Upper lobe of left lung (tissue), 6 donors: ENCODE measurements at places on chromosomes 4 and X.

GRCh38 chrX:39480963-39481362 lies 616.8 kb downstream of the BCOR start:
- no peak for DNase-seq

- no peak for DNase-seq
Observed at GRCh38 chrX:38882894-38883626, 81.8 kb downstream of the MID1IP1 start.

DNA sequence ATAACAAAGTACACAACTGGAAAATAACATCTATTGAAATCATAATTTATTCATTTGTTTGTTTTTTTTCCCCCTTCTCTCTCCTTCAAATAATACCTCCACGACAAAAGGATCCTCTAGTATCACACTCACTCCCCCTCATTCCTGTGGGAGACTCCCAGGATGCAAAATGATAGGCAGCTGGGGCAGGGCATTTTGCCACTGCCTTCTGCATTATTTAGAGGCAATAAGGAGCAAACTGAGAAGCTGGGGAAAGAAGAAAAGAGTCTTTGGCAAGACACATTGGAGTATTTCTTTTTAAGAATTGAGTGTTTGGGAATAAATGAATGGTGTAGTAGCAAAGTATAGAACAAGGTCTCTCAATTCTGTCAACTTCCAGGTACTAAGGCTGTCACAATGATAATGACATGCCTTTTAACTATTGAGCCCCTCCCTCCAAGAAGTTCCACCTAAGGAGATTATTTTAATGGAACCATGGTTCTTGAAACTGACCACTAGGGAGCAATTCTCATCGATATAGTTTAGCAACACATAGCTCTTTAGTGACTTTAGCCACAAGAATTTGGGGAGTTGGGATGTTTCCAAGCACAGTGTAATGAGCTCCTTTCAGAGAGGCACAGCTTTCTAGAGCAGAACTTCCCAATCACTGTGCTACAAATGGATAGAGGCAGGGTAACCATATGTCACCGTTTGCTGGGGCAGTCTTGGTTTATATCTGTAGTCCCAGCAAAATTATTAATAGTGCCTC lies 303.3 kb downstream of the FRMPD4 start:
- no peak for DNase-seq

DNA sequence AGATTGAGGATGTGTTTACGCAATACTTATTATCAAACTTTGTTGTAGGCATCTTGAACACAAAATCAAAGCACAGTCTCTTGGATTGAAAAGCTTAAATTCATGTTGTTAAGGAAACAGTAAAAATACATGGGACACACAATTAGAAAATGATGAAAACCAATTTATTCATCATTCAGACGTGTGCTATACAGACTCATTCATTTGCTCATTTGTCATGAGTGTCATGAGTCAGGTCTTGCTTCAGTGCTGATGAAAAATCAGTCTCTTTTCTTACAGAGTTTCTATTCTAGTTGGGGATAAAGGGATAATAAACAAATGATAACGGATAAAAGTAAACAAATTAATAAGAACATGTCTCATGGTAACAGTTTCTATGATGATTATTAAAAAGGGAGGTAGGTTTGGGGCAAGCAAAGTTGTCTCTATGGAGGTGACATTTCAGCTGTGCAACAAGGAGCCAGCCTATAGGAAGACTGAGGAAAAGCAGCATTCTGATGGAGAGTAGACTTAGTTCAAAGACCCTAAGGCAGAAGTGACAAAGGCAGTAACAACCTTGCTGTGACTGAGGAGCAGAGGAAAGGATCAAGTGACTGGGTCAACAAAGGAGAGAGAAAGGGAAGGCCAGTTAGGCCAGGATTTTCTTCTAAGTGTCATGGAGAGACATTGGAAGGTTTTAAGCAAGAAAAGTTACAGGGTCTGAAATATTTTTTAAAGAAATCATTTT lies 224.0 kb upstream of the HHIP start:
- DNase-seq, result no peak

- DNase-seq, result no peak
Observed at GRCh38 chr4:188177997-188178675, 38.9 kb downstream of the TRIML1 start.

DNA sequence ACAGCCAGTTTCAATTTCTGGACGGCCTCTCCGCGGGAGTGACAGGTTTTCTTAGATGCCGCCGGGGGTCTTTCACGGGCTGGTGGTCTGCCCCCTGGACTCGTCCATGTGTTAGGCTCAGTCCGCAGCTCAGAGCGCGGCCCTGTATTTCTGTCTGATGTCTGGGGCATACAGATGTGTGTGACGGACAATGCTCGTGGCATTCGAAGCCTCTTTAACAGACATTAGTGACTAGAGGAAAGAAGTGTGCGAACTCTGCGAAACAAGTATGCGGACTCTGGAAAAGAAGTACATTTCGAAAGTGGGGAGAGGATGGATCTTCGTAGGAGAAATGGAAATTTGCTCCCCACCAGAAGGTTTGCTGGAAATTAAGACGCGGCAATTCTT lies 793 bp upstream of the DCUN1D4 start:
- no peak for DNase-seq

DNA sequence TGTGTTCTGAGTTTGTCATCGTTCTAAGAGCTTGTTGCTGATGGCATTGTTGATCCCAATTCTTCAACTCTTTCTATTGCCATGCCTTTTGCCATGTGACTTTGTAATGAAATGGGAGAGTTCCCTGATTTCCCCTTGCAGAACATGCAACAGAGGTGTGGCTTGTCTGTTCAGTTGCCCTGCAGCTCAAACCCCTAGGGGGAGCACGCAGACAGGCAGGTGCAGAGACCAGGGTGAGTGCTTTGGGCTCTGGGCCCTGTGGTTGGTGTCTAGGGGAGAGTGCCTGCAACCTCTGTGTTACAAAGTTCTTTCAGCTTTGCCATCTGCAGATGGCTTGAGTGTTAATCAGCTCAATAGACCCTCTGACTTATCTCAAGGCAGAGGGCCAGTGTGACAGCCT lies 332.7 kb downstream of the MID1IP1 start:
- DNase-seq, result no peak

GRCh38 chr4:152456609-152457008 lies 79.3 kb downstream of the FBXW7 start:
- no peak for DNase-seq

GRCh38 chrX:41474726-41475100 lies 27.6 kb downstream of the NYX start:
- no peak for DNase-seq

DNA sequence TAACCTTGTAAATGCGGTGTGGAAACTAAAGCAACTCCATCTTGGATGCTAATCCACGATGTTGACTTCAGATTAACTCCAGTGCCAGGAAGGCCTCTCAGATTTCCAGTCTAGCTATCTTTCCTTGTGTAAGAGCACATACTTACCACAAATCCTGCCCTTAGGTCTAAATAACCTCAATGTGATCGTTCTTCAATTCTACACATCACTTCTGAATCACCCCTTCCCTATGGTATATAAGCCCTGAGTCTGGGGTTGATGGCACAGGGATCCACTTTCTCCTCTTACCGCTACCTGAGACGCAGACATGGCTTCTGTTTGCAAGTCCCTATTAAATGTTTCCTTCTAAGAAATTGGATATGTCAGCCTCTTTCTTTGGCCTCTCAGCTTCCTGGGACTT lies 17.5 kb upstream of the ZNF41 start:
- DNase-seq, result no peak

DNA sequence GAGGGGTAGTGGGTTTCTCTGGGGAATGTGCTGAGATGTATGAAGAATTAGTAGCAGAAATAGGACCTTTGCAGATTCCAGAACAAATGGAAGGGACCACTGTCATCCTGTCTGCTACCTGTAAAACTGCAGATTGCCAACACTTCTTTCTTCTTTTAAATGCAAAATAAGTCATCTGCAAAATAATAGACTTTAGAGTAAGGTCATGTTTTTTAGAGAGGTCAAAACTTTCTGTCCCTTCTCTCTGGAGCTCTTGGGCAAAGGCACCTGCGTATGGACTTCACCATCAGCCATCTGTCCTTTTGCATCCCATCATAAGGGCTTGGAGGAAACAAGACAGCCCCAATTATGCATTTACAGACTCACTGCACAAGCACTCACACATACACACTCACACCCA lies 121.1 kb upstream of the PPARGC1A start:
- DNase-seq, result no peak

DNA sequence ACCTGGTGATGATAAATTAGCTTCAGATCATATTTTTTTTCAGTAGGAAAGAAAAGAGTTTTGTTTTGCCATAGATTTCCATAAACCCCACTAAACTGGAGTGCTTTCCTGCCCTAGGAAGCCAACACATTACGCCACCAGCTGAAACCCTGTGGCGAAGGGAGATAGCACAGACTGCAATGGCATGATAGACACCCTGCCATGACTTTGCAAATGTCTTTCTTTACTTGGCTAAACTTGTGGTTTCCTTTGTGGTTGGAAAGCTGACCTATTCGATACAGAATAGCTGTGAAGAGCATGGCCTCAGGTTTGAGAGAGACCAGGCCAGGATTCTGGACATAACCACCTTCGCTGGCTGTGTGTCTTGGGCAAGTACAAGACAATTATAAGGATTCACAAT lies 19.1 kb downstream of the MFAP3L start:
- no peak for DNase-seq

DNA sequence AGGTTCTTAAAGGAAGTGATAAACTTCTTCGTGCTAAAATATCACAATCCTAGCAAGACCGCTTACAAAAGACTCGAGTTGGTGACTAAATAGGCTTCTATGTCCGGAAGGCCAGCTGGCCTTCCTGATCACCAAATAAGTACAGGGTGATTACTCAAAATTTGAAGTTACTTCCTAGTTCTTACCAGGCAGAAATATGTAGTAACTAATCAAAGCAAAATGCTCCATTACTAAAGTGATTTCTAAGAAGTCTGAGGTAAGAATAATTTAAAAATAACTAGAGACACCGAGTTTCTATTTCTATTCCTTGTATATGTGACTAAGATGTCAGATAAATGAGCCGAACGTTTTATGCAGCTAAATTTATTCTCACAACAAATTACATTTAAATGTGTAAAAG lies 62.2 kb downstream of the NSUN7 start:
- DNase-seq, result peak; percentile 61

DNA sequence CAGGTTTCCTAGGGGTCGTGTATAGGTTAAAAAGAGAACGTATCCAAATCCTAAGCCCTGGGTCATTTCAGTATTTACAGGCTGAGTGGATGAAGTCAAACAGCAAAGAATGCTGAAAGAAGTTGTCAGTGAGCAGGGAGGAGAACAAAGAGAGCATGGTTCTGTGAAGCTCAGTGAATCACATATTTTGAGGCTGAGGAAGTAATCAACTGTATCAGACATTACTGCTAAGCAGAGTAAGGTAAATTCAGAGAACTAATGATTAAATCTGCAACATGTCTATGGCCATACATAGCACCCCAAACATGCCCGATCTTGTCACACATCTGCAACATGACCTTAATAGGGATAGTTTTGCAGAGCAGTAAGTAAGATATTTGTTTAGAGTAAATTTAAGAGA lies 1130.3 kb downstream of the RAPGEF2 start:
- DNase-seq, result no peak

- no peak for DNase-seq
Observed at GRCh38 chrX:69987691-69988090, 62.0 kb downstream of the AWAT2 start.

DNA sequence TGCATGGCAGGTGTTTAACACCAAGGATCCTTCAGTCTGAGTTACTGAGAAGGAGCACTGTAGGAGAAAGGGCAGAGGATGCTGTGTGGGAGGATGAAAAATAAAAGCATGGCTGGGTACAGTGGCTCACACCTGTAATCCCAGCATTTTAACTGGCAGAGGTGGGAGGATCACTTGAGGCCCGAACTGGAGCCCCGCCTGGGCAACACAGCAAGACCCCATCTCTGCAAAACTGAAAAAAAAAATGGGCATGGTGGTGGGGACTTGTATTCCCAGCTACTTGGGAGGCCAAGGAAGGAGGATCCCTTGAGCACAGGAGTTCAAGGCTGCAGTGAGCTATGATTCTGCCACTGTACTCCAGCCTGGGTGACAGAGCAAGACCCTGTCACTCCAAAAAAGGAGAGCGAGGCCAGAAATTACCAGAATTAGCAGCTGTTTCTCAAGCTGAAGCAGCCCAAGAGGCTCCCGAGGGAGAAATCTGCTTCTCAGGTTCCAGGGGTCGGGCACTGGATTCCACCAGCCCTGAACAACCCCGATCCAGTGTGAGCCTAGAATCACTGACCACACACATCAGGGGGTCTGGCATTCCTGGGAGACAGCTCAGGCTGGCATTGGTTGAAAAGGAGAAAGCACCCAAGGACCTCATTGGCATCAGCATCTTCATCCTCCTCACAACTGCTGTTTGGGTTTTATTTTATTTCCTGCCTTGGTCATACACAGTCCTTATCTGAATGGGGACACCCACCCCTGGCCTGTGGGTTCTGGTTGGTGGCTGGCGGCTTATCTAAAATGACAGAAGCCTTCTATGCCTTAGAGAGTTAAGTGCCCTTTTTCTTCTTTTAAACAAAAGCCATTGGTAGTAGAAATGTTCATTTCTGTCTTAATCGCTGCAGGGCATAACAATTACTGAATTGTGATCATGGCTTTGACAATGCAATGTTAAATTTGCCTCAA lies 66.3 kb upstream of the TRIM2 start:
- DNase-seq, result no peak

DNA sequence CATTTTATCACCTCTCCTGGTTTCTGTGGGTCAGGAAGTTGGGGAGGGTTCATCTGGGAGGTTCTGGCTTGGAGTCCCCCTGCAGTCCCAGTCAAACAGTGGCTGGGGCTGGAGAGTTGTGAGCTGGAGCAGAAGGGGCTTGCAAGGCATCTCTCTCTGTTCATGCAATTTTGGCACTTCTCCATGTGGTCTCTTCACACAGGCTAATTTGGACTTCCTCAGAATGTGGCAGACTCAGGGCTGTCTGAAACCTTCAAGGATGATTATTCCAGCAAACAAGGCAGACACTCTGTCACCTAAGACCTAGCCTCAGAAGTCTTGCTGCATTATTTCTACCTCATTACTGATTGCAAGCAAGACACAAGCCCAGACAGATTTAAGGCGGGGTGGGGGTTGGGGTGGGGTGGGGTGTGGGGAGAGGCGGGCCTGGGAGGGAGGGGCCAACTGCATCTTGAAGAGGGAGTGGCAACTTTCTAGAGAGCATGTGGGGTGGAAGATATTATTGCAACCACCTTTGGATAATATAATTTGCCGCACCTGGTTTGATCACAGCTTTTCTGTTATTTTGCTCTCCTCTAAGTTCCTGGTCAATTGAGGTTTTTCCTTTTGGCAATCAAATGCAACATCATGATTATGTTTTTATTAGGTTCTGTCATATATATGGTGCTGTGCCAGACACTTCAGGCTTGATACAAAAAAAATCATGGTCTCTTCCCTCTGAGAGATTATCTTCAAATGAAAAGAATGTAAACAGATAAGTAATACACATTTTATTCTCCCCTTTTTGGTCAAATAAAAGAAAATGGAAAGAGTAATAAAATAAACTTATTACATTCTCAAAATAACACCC lies 799.5 kb downstream of the RPA4 start:
- no peak for DNase-seq

DNA sequence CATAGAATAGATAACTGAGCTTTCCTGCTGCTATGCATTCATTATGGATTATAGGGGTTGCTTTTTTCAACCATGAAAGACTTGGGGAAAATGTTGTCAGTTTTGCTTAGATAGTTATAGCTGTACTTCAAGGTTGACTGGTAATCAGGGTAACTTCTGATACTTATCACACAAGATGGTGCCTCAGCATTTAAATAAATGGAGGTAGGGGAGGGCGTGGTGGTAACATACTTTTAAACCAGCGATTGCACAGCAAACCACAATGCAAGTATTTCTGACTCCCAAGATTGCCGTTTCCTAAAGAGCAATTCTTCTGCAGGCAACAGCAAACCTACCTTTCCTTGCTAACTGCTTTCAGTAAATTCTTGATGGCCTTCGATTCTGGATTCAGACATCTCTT lies 1.3 kb downstream of the CXCL10 start:
- DNase-seq, result no peak
